ENCODE measurements at places on chromosomes 11 and 22.

- peak; percentile 9 for DNase-seq
Observed at GRCh38 chr22:42326801-42327200, 56.3 kb upstream of the TCF20 start.

GRCh38 chr11:18727479-18728236 is 1.7 kb upstream of the IGSF22 start:
- no peak for DNase-seq

DNA sequence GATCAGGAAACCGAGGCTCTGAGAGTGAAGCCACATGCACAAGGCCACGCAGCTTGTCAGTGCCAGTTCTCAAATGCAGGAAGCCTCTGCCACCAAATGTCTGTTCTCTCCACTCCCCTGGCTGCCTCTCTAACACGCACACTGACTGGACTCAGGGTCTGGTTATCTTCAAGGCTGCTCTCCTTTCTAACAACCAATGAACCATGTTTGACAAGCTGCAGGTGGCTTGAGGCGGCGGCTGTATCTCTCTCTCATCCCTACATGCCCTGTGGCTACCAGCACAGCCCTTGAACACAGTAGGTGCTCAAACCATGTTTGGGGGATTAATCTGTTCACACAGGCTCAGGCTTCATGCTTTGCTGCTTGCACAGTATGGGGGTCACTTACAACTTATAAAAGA is 23.7 kb downstream of the MFNG start:
- no peak for DNase-seq

DNA sequence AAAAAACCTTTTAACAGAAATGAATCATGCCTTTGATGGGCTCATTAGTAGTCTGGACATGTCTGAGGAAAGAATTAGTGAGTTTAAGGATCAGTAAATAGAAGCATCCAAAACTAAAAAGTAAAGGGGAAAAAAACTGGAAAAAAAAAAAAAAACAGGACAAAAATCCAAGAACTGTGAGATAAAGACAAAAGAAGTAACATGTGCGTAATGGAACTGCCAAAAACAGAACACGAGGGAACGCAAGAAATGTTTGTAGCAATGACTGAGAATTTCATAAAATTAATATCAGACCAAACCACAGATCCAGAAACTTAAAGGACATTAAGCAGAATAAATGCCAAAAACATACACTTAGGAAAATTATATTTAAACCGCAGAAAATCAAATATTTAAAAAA is 77.4 kb downstream of the MS4A13 start:
- no peak for DNase-seq
